Activated T-helper 1 cell treated with anti-CD3 and anti-CD28 coated beads, Interleukin-12 subunit alpha, Interleukin-12 subunit beta, Interleukin-2, Interleukin-4 antibody, amounts not matched to agents 30 ng/mL and 10 ng/mL and 1 ng/mL, durations not matched to agents 14 hours and 24 hours and 36 hours (primary cell): ENCODE measurements at places on chromosomes 1 and 21.

DNA sequence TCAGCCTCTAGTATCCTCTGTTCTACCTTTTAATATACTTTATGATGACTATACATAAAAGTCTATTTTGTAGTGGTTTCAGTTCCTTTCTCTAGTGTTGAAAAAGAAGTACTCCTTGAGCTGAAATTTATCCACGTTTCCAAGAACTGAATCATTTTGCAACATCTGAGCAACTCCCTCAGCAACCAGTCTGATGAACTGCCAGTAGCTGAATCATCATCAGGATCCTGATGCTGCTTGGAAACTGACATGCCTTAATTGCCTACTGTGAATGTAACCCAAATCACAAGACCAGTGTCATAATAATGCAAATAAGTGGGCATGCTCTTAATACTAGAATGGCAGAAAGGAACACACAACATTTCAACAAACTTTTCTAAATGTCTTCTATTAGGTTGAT lies 103.3 kb downstream of the CYYR1 start:
- peaks cover 14% of the 10 kb centered on the region for H3K4me1 ChIP-seq
- no peak for DNase-seq
- no peak overlapping the region for H3K27ac ChIP-seq
- no peaks in the 10 kb centered on the region for H3K27me3 ChIP-seq

GRCh38 chr1:195085196-195085595 lies 1523.0 kb downstream of the KCNT2 start:
- H3K4me3 ChIP-seq = no peak overlapping the region
- DNase-seq = no peak
- no peak overlapping the region for H3K27ac ChIP-seq
- H3K36me3 ChIP-seq = no peaks in the 10 kb centered on the region
- H3K4me1 ChIP-seq = no peaks in the 10 kb centered on the region

DNA sequence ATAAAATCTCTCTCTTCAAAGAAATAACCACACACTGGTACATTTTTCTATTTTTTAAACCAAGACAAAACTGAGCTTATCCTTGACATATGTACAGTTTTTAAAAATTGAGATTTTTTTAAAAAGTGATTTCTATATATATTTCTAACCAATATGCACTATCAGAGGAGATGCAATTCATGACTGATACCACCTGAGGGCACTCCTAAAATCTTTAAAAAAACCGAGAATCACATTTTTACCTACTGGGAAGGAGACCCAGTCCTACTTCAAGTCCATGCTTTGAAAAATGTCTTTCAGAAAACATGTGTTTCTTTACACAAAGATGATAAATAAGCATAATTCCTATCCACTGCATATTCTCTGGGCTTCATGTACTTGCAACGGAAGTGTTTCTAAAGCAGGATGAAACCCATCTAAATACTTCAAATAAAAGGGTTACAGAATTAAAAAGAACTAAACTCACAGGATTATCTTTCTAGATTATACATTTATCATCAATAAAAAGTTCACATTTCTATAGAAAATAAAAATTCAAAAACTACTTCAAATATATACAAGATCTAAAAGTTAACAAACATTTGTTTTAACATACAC lies 98.6 kb downstream of the ENAH start:
- no peak for DNase-seq
- H3K4me3 ChIP-seq = no peak overlapping the region
- no peaks in the 10 kb centered on the region for H3K36me3 ChIP-seq
- H3K4me1 ChIP-seq = no peaks in the 10 kb centered on the region

DNA sequence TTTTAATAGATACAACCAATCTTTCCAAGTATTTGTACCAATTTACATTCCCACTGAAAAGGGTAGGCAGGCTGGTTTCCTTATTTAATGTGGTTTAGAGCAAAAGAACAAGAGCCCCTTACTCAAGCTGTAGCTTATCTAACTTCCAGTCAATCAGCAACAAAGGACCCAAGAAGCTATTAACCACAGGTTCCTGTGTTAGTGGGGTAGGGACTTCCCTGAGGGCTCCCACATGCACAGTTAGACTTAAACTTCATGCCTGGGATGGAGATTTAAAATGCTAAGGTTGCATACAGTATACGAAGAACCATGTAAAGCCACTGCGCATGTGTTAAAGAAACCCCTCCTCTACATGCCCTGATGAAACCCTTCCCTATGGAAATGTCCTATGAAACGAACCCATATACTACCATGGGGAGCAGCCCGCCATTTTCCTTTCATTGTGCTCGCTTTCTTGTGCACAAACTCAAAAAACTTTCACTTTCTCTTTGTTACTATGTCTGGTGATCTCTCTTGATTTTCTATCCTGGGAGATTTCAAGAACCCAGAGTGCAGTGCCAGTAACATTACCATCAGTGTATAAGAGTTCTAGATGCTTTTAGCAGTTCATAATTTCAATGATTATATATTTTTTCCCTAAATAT lies 23.3 kb upstream of the ST6GALNAC5 start:
- DNase-seq = no peak
- no peak overlapping the region for H3K27ac ChIP-seq
- no peaks in the 10 kb centered on the region for H3K36me3 ChIP-seq
- no peak overlapping the region for H3K4me3 ChIP-seq

GRCh38 chr1:116679091-116679827 lies 11.7 kb upstream of the IGSF3 start:
- H3K4me1 ChIP-seq = no peaks in the 10 kb centered on the region
- no peak overlapping the region for H3K27ac ChIP-seq
- DNase-seq = no peak
- no peak overlapping the region for H3K4me3 ChIP-seq

DNA sequence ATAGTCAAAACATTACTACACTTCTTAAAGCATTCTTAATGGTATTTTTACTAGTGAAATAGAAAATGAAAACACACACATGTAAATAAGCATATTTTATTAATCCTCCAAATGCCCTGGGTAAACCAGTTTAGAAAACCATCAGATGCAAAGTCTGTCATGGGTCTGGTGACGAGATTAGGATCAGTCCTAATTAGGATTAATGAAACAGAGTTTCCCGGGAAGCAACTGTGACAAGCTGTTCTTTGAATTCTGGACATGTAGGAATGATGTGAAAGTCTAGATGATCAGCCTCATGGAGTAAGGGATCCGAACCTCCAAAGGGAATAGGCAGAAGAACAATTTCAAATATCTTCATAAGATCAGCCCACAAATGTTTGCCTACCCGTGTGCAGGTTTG lies 250.2 kb downstream of the KIF26B start:
- DNase-seq = no peak
- no peaks in the 10 kb centered on the region for H3K4me1 ChIP-seq
- no peaks in the 10 kb centered on the region for H3K27me3 ChIP-seq
- H3K36me3 ChIP-seq = no peaks in the 10 kb centered on the region

GRCh38 chr1:209086486-209087192 lies 496.9 kb upstream of the CAMK1G start:
- no peaks in the 10 kb centered on the region for H3K36me3 ChIP-seq
- no peaks in the 10 kb centered on the region for H3K27me3 ChIP-seq
- H3K27ac ChIP-seq = no peak overlapping the region
- H3K4me3 ChIP-seq = no peak overlapping the region
- DNase-seq = no peak
- H3K4me1 ChIP-seq = no peaks in the 10 kb centered on the region

DNA sequence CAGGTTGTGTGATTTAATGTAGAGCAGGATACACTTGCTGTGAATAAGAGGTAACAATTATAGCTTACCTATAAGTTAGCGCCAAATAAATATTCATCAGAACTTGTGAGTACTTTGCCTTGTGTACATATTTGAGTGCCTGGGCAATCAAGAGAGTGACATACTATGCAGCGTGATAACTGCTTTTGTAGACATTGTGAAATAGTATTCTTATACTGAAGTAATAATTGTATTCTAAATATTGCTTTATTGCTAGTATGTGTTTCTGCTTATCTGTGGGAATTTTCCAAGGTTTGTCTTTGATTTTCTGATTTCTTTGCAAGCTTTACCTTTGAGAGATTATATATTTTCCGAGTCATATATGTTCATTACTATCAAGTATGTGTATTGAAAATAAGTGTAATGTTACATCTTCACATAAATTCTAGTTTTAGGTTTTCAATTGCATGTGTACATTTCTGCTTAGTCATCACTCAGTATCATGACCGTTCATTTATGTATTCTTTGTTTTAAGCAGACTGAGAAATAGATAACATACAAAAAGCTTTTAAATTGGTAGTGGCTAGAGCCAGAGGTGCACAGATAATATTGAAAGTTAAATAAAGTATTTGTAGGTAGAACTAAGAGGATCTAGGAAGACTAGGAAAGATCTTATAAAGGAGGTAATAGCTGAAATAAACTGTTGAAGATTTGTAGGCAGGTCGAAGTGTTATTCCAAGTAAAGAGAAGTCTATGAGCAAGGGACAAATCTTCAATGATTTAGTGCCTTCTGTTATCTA lies 19.5 kb downstream of the USP25 start:
- peaks cover 3% of the 10 kb centered on the region for H3K36me3 ChIP-seq
- H3K4me1 ChIP-seq = peaks cover 16% of the 10 kb centered on the region
- DNase-seq = no peak
- no peaks in the 10 kb centered on the region for H3K27me3 ChIP-seq

DNA sequence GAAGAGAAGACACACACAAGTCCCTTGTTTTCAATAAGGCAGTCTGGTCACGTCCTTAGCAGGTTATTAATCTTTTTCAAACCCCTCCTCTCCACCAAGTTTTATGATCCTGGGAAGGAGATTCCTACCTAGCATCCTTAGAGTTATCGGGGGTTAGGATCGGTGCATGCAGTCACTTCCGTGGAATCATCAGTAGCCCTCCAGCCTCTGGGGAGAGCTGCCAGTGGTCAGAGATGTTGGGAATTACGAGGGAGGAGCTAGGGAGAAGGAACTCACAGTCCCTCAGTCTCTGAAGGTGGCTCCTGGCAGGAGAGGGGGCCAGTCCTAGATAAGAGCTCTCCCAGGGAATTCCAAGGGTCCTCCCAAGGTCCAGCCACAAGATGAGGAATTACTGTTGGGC lies 57.7 kb upstream of the ATP5PO start:
- H3K4me1 ChIP-seq = peaks cover 63% of the 10 kb centered on the region
- no peaks in the 10 kb centered on the region for H3K27me3 ChIP-seq
- DNase-seq = no peak
- no peak overlapping the region for H3K27ac ChIP-seq
- peaks cover 28% of the 10 kb centered on the region for H3K36me3 ChIP-seq

DNA sequence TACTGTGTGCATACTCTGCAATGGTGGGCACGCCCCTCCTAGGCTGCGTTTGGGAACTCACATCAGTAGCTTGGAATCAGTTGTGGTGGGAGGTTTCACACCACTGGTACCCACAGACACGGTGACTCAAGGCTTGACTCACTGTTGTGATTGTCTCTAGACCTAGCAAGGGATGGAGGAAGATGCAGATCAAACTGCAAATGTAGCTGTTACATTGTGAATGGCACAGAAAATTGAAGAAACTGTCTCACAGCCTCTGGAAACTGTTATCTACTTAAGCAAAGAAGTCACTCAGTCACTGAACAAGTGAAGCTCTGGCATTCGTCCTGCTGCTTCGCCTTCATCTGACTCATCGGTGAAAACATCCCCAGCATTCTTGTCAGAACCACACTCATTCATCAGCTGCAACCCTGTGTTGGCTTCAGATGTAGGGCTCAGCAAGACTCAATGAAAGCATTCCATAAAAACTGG lies 59.5 kb downstream of the POFUT2 start:
- H3K4me3 ChIP-seq = no peak overlapping the region
- H3K4me1 ChIP-seq = peaks cover 34% of the 10 kb centered on the region
- H3K27ac ChIP-seq = peak overlapping the region; percentile 41
- peak; percentile 61 for DNase-seq
- H3K27me3 ChIP-seq = peaks cover 9% of the 10 kb centered on the region

DNA sequence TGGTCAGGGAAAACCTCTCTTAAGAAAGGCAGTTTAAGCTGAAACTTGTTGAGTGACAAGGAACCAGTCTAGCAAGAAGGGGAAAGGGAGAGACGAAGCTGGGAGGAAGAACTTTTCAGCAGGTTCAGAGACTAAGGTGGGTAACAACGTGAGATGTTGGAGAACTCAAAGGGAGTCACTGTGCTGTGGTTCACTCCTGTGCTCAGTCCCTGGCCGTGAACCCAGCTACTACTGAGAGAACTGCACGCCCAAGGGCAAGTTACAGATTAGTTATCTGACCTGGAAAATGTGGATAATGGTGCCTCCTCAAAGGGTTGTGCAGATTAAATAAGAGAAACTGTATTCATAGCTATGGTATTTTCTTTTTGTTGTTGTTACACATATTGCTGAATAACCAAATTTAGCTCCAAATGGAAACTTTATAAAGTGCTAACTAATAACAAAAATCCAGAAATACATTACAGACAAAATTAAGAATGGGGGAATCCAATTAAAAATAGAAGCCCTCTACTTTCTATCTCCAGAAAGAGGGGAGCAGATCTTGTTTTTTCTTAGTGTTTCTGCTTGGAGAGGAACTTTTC lies 2.9 kb downstream of the ZBTB40 start:
- H3K4me1 ChIP-seq = peaks cover 23% of the 10 kb centered on the region
- H3K27ac ChIP-seq = peak overlapping the region; percentile 21
- H3K4me3 ChIP-seq = no peak overlapping the region

DNA sequence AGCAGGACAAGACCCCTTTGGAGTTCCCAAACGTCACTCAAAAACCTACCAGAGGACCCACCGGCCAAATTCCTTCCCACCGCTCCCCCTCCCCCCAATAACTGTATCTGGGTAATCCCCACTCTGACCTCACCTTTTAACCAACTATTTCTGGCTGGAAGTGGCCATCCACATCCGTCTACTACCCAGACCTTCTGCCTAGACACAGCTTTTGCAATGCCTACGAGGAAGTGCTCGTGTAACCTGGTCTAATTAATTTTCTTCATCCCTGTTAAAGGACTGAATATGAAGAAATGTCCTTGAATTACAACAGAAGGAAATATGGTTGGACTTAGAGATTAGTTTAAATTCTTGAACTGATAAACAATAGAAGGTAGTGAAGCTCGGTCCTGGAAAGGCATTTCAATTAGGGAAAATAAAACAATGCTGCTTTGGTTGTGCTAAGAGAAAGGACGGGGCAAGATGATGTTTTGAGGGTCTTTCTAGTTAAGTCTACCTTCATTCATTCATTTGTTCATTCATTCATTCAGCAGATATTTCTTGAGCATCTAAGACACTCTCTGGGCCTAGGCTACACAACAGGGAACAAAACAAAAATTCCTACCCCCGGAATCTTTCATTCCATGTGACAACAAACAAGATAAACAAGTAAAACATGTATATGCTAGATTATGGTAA lies 18.8 kb downstream of the AVPR1B start:
- no peak for DNase-seq
- H3K27ac ChIP-seq = no peak overlapping the region
- no peak overlapping the region for H3K4me3 ChIP-seq
- H3K27me3 ChIP-seq = peaks cover 50% of the 10 kb centered on the region

DNA sequence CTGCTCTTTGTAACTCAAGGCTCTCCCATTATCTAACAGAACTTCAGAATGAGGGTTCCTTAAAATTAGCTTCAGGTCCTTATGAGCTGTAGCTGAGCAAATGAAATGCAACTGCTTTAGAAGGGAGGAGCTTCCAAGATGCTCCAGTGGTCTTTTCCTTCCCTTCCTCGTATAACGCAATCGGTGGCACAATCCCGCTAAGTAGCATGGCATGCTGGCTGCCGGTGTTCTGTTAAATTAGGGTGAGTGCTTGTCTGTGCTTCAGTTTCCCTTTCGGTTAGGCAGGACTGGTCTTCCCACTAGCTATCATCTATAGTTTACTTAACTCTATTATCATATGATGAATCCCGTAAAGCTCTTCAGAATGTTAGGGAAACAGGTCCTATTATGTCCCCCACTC lies 917 bp downstream of the KIAA0040 start:
- peak overlapping the region; percentile 84 for H3K27ac ChIP-seq
- H3K4me3 ChIP-seq = peak overlapping the region; percentile 99
- peaks cover 66% of the 10 kb centered on the region for H3K4me1 ChIP-seq
- H3K27me3 ChIP-seq = no peaks in the 10 kb centered on the region
- peaks cover 42% of the 10 kb centered on the region for H3K36me3 ChIP-seq
